ENCODE measurements at places on chromosomes 12 and 14. TPM values are rescaled to one million over a fixed set of nuclear protein-coding genes. Genes with fewer than 3 reads are reported as not detected.

TC2N gene
- total RNA-seq: 18.6 TPM

KIF5A gene
- 2.4 TPM for total RNA-seq

BEST3 gene
- not detected for total RNA-seq

GRCh38 chr14:98725191-98725590 is 546.8 kb downstream of the BCL11B start:
- DNase-seq: no peak

DNA sequence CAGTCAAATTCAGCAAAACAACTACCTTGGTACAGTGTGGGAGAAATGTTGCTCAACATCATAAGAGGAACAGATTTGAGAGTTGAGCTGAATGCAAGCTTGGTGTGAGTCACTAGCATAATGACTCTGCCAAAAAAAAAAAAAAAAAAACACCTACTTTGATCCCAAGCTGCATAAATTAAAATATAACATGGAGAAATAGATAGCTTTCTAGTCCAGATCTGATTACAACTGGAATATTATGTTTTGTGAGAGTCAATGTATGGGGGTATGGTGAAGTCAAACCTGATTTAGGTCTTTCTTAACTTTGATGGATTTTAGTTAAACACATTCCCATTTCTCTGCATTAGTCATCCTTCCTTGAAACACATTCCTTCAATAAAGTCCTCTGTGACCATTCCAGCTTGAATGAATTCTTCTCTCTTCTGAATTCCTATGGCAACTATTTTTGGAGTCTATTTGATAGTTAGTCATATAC is 188.1 kb downstream of the SLC5A8 start:
- DNase-seq: no peak

- no peak for DNase-seq
These were observed 50.1 kb upstream of the BCL11B start for GRCh38 chr14:99321955-99322730.

DNA sequence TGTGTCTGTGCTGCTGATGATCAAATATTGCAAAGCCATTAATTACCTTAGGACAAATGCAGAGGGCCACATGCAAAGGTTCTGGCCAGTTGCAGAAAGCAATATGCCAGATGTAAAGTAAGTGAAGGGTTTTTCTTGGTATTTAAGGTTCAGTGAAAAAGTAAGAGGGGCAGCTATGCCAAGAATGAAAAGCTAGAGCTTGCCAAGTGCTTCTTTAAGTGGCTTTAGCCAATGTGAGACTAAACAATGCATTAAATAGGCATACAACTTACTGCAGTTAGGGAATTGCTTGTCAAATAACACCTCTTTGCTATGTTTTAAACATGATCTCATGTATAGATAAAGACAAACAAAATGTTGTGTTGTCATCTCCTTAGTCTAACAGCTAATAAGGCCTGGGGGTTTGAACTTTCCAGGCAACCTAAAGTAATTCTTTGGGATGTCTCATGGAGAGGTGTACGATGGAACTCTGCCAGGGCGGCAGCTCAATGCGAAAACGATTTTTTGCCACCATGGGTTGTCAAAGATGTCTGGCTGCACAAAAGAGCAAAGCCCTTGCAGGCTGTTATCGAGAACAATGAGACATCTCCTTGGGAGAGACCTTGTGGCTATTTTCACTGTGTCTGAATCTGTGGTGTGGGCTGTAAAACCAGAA is 12.0 kb downstream of the IGF1 start:
- DNase-seq: no peak

DNA sequence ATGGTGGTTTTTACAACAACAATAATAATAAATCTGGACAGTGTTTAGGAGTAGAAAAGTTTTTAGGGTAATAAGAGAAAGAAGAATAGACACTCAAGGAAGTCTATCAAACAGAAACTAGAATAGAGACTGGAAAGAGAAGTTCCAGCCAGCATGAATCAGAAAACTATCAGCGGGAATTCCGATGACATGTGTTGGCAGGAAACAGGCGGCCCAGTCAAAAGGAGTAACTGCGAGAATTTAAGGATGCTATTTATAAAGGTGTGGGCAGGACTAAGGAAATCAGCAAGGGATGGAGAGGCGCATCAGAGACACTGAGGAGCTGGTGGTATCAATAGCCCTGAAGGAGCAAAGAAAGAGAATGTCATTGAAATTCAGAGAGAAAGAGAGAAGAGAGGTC is 89.9 kb downstream of the TBX5 start:
- DNase-seq: no peak

DNA sequence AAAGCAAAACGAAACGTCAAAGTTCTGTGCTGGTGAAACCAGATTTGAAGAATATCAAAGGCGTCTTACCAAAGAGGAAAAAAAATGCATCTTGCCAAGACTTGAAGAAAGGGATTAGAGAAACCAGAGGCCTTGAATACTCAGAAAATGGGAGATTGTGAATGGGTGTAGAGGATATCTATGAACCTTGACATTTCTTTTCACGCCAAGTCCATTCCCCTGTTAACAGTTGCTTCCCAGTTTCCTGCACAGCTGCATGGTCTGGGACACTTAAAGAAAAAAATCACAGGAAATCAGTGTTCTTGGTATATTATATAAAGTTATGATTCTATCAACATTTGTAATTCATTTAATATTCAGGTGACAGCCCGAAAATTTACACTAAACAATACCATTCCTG is 1.4 kb upstream of the GTF2A1 start:
- DNase-seq: no peak

DNA sequence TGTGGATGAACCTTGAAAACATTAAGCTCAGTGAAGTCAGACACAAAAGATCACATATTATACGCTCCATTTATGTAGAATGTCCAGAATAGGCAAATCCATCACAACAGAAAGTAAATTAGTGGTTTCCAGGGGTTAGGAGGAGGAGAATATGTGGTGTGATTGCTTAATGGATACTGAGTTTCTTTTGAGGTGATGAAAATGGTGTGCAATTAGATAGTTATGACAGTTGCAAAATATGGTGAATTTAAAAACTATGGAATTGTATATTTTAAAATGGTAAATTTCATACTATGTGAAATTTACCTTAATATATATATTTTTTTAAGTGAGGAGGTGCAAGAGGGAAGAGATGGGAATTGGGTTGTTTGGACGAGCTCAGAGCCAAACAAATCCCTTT is 46.3 kb upstream of the KICS2 start:
- DNase-seq: no peak

DNA sequence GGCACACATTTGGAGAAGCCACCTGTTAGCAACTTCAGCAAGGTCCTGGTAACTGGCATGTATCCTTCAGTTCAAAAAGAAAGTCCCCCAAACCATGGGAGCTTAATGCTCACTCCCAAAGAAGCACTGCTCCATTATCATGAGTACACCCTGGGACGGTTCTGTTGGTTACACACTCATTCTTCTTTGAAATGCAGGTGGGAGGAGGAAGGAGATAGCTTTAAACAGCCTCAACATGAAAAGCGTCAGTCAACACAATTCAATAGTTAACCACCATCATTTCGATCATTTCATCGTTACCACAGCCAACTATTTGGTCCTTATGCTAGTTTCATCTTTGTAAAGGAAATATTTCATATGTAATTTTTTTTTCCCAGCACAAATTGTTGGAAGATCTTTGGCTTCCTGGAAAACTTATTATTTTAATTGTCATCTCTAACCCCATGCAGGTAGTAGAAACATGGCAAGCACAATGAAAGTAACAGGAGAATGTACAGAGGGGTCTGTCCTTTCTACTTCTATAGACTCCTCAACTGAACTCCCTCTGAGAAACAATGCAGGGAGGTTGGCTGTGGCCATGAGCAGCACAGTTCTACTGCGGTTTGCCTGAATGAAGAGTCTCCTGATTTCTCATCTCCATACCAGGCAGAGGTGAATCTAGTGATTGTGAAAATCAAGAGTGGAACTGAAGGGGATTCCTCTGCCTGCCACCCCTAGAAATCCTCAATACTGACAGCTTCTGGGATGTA is 196.4 kb upstream of the FOXN3 start:
- peak; percentile 69 for DNase-seq

Measured in activated CD4-positive, alpha-beta T cell treated with anti-CD3 and anti-CD28 coated beads, Interleukin-2, amount 10 ng/mL, durations not matched to agents 24 days and 14 days (primary cell).